ENCODE measurements at places on chromosomes 2 and 18.

GRCh38 chr18:63220903-63221302, 98.7 kb downstream of the BCL2 start:
- peak; percentile 67 for DNase-seq

- no peak for DNase-seq
These were observed 49.0 kb downstream of the CDK15 start for GRCh38 chr2:201855356-201855755.

DNA sequence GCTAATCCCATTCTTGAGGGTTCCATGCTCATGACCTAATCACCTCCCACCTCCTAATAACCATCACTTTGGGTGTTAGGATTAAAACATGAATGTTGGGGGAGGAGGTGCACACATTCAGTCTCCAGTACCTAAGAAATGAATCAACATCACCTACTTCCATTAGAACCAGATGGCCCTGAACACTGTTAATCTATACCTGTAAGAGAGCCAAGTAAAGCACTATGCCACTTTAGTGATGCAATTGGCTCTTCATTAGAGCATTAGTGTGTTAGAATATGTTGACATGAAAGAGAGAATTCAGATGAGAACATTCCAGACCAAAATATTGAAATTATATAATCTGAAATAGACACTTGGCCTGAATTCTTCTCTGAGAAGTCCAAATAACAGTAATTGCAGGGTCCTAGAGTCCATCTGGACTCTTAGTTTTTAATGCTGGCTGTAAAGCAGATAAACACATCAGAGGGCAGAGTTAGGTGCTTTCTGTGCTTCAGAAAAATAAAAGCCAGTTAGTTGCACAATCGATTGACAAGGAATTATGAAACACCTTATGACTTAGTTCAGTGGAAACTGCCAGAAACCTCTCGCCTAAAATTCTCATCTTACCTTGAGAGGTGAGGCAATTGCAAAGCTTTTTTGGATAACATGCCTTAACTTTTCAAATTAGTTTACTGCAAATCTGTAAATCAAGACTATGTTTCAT, 923.7 kb downstream of the SLC4A3 start:
- no peak for DNase-seq

DNA sequence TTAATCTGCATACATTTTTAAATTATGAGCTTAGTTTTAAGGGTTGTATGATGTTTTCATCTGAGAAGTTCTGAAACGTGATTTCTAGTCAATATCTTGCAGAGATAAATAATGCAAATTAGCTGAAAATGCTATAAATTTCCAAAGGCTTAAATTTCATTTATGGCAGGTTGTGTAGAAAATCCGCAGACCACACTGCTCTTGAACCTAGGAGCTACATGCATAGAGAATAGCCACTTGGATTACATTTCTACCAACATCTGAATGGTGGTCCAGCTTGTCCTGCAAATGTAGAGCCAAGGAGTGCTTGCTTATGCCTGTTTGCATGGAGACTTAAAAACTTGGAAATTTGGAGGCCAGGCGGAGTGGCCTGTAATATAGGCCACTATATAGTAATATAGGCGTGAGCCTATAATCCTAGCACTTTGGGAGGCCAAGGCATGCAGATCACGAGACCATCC, 6.8 kb downstream of the MAT2A start:
- no peak for DNase-seq

GRCh38 chr2:70887208-70887549, 48.5 kb upstream of the ATP6V1B1 start:
- DNase-seq = no peak

GRCh38 chr2:98959810-98960507, 23.9 kb upstream of the CRACDL start:
- no peak for DNase-seq

- DNase-seq = no peak
These were observed 155.0 kb downstream of the ZBTB7C start for GRCh38 chr18:48254077-48254602.

DNA sequence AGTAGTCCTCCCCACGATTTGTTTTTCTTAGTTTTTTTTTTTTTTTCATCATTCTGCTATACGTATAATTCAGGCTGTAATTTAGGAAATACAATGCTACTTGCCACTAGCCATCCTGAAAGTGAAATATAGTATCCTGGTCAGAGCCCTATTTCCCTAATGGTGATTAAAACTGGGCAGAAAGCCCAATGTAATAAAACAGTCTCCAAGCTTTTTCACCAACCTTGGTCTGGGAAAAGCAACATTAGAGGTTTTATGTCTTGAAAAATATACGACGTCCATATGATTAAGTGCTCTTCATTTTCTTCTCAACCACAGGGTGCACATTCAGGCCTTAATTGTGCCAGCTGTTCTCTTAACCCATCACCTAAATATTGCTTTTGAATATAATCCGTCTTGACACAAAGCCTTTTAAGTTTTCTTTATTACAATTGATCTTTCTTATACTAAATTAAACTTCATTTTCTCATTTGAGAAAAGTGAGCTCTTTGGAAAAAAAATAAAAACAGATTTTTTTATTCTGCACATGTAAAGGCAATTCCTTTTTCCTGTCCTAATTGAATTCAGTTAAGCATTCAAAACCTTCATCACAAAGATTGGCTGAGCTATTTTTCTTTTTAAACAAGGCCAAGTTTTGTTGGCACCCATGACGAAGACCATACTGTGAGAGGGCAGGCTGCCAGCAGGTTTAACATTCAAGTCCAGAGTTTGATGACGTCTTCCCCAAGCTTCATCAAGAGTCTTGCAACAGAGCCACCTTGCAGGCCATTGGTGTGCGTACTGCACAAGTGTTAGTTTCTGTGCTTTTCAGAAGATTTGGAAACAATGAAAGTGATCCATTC, 52.7 kb downstream of the MAP2 start:
- DNase-seq = no peak

DNA sequence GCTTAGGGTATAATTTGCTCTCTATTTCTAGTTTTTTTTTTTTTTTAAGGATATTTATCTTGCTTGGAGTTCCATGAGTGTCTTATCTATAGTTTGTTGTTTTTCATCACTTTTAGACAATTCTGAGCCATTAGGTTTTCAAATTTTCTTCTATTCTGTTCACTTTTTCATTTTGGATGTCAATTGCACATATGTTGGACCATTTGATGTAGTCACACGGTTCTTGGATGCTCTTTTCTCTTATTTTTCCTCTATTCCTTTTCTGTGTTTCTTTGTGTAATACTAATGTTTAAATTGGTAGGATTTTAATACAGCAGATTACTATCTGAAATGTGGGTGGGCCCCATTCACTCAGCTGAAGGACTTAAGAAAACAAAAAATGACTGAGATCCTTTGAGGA, 292.6 kb downstream of the CALCRL start:
- no peak for DNase-seq

All from stimulated activated naive CD8-positive, alpha-beta T cell treated with anti-CD3 and anti-CD28 coated beads, Interleukin-15, amount 100 ng/mL, for 72 hours (primary cell).